ENCODE measurements at places on chromosomes 7 and 10.
A peak's percentile ranks its signal among the peaks of the same experiment; 100 is the strongest.

DNA sequence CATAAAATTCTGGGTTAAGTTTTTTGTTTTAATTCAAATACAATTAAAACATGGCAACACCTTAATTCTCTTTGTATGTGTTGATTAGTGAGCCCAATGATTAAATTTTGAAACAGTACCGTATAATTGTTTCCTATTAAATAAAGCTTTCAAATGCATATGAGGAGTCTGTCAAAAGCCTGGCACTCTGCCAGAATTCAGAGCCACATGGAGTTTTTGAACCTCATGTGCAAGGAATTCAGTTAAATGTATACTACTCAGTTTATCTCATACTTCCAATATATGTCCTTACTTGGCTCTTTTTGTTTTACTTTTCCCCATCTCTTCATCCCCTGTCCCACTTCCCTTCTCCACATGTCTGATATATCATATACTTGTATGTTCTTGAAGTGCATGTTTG lies 165.6 kb upstream of the FAM3C start:
- no peak for DNase-seq

GRCh38 chr10:123027861-123028260 lies 19.1 kb downstream of the ACADSB start:
- no peak for DNase-seq

DNA sequence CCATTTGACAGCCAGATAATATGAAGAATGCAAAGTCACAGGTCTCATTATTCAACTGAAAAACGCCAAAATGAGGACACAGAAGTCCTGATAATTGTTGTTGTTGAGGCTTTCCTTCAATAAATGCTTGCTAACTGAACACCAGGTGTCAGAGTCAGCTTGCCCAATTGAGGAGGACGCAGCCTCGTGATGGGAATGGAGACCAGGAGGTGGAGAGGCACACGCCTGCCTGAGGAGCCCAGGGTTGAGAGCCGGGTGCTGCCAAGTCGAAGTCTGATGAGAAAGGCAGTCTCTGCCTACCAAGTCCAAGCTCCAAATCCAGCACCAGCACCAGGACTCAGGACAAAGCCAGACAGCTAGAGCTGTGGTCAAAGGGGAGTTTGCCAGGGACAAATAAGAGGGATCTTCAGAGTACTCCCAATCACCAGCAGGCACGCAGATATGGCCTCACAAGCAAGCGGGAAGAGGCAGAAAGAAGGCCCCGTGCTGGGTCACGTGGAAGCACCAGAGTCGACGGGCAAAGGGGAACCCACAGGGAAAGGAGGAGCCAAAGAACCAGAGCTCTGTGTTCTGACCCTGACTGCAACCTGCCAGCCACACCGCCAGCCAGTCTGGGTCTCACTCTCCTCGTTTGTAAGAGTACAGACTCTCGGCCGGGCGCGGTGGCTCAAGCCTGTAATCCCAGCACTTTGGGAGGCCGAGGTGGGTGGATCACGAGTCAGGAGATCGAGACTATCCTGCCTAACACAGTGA lies 47.6 kb downstream of the VOPP1 start:
- DNase-seq: no peak

- no peak for DNase-seq
Measured at GRCh38 chr7:141001546-141001945, 13.2 kb downstream of the MRPS33 start.

DNA sequence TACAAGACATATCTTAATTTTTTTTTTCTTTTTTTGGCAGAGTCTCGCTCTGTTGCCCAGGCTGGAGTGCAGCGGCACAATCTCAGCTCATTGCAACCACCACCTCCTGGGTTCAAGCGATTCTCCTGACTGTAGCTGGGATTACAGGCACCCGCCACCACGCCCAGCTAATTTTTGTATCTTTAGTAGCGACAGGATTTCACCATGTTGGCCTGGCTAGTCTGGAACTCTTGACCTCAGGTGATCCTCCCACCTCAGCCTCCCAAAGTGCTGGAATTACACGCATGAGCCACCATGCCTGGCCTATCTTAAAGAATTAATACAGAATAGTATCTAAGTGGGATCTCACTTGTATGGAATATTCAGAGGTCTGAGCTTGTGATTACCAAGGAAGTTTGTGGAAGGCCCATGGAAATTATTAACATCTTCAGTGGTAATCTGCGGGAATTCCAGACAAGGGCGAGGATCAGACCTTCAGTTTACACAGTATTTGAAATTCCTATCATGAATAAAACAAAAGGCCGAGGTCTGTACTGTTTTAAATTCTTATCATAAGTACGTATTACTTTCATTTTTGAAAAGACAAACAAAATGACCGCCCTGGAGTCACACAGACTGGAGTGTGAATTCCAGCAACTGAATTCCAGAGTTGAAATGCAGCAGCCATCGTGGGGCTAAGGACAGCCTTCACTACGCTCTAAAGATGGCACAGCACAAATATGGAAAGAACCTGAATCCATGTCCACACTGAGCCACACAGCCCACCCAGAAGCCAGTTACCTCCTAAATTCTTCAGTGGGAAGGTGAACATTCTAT lies 16.7 kb downstream of the GPRIN2 start:
- no peak for DNase-seq

DNA sequence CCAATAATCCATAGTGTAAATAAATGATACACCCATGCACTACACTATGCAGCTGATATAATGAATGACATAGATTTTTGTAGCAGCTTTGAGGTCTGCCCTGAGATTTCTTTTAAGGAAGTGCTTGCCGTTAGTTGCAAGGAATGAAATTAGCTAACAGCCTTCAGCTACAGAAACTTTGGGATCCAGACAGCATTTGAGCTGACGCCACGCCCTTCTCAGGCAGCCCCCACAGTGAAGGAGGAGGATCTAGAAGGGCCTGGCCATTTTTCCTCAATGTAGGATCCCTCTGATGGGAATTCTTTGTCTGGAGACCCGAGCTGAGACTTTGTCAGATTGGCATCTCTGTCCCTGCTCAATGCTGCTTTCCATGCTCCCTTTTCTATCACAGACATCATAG lies 6.1 kb upstream of the PDK4 start:
- DNase-seq: no peak

GRCh38 chr10:130747356-130747755 lies 564.2 kb downstream of the TCERG1L start:
- no peak for DNase-seq

DNA sequence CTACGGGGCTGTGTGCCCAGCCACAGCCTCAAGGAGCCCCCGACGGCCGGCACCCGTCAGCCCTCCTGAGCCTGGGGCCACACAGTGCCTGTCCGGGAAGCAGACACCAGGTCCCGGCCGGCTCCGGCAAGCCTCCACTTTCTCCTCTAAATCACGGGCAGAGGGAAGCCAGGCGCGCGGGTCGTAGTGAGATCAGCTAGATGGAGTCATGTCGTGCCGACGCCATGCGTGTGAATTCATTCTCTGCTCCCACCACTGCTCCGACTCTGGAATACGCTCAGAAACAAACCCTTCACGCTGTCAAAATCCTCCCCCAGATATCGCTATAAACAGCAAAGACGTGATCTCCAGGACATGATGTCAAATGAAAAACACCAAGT lies 93.7 kb upstream of the DNAAF5 start:
- DNase-seq: no peak

GRCh38 chr7:104127204-104127603 lies 80.6 kb downstream of the ORC5 start:
- DNase-seq: no peak

GRCh38 chr10:90047243-90047729 lies 345.9 kb downstream of the KIF20B start:
- no peak for DNase-seq

GRCh38 chr10:126455766-126456405 lies 67.6 kb upstream of the ADAM12 start:
- no peak for DNase-seq

DNA sequence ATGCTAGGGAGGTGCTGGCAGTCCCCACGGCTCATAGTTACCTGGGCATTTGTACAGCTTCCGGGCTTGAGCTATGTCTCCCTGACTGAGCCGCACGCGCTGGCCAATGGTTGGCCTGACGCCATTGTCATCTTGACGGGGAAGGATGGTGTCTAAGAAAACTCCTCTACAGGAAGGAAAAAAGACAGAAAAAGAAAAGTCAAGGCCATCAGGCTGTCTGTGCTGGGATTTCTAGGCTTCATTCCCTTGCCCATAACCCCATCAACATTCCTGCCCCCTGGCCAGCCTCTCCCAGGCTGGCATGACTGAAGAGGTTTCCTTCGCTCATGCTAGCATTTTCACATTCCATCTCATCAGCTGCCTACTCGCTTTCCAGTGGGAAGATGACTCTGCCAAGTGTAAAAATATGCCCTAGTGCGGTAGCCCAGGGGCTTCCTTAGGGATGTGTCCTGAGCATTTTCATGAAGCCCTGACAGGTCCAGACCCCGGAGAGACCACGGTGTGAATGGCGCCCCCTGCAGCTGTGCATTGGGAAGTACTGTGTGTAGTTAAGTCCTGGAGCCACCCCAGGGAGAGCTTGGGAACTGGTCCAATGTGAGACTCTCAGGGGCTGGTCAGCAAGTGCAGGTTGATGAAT lies 54.5 kb upstream of the OPALIN start:
- DNase-seq: no peak

DNA sequence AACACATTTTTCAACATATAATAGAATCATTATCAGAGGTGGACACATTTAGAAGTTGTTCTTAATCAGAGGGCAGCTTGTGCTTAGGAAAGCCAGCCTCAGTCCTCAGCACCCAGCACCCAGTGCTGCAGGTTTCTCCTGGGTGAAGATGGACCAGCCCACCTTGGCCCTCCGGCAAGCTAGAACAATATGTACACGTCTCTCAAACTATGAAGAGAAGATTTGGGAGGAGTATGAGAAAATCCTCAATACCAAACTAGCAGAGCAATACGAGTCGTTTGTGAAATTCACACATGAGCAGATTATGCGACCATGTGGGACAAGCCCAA lies 13.5 kb upstream of the RALA start:
- no peak for DNase-seq

GRCh38 chr7:112400141-112400540 lies 50.1 kb upstream of the IFRD1 start:
- peak; percentile 64 for DNase-seq

DNA sequence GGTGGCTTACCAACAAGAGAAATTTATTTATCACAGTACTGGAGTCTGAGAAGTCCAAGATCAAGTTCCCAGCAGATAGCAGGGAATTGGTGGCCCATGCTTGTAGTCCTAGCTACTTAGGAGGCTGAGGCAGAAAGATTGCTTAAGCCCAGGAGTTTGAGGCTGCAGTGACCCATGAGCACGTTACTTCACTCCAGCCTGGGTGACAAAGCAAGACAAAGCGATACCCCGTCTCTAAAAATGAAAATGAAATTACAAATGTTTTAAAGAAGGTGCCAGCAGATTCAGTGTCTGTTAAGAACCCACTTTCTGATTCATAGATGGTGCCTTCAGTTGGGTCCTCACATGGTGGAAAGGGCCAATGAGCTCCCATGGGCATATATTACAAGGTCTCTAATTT lies 20.6 kb upstream of the ARHGAP12 start:
- DNase-seq: no peak

DNA sequence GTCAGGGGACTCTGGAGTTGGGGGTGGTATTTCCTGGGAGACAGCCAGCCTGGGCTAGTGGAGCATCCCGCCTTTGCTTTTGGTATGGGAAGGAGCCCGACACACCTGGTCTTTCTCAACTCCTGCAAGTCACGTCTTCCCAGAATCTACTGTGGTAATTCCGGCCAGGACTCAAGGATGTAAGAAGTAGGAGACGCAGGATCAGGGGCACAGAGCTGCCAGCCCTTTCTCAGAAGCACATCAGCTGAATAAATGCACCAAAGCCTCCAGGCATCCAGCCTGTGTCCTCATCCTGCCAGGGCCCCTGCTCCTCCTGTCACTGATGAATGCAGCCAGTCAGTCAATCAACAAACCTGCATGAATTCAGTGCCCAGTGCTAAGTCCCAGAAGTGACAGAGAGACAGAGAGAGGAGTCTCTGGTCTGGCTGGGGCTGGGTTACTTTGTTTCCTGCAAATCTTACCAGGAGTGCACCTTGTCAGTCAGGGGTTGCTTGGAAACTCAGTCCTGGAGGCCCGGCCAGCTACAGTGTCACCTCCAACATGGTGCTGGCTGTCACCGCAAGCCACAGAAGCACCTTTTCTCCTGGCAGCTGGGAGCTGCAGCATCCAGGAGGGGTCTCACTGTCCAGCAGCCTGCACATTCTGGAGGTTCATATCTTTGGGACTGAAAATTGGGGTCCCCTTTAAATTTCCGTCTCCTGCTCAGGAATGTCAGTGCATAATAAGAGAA lies 101.8 kb downstream of the PTPRE start:
- DNase-seq: no peak

DNA sequence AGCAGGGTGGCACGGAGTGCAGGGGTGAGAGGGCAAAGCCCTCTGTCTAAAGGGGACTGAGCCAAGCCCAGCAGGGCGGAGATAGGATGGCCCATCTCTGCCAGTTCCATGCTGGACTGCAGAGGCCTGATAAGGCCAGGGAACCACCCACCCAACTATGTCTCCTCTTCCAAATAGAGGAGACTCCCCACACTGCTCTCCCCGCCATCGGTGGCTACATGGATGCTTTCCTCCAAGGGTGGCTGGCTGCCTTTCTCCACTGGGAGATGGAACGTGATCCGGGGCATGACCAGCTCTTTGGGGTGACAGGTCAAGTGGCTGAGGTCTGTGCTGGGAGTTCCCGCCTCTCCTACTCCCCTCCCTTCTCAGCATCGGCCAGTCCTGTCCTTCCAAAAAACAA lies 58.1 kb upstream of the MXI1 start:
- DNase-seq: no peak

DNA sequence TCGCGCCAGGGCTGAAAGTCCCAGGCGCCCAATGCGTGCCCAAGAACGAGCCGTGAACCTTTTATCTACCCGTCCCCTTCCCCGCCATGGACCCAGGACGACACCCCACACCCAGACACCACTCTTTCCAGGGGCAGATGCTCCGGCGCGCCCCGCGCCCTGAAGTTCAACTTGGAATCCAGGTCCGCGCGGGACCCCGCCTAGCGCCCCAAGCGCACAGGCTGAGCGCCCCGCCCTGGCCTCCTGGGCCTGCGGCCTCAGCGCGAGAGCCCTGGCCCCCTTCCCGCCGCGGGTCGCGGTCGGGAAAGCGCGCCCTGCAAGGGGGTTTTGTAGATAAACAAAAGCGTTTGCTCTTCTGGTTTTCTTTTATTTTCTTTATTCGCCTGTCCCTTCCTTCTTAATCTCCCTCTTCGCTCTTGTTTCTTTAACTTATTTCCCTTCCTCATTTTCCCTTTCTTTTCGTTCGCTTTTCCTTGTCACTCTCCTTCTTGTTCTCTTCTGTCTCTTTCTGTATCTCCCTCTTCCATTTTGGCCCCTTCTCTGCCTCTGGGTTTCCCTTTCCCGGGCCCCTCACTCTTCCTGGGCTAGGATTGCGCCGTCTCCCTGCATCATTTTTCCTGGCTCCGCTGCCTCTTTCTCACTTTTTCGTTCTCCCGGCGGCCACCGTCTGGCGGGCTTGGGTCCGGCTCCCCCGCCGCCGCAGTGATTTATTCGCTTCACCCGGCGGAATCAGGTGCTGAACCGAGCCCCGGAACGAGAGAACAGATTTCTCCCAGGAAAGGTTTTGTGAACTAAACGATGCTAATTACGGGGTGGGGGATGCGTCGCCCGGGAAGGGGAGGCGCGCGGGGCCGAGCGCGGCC lies 15.3 kb upstream of the PAX2 start:
- DNase-seq: no peak

All from fibroblast of skin of left quadriceps (primary cell).